Hematopoietic multipotent progenitor cell treated with erythropoietin and hydrocortisone succinate and interleukin-3 and kit ligand, for 17 days (in vitro differentiated cells): ENCODE measurements at places on chromosomes 4 and X.
A peak's percentile ranks its signal among the peaks of the same experiment; 100 is the strongest.

GRCh38 chrX:134013092-134013497, 27.7 kb upstream of the GPC3 start:
- no peak for DNase-seq

DNA sequence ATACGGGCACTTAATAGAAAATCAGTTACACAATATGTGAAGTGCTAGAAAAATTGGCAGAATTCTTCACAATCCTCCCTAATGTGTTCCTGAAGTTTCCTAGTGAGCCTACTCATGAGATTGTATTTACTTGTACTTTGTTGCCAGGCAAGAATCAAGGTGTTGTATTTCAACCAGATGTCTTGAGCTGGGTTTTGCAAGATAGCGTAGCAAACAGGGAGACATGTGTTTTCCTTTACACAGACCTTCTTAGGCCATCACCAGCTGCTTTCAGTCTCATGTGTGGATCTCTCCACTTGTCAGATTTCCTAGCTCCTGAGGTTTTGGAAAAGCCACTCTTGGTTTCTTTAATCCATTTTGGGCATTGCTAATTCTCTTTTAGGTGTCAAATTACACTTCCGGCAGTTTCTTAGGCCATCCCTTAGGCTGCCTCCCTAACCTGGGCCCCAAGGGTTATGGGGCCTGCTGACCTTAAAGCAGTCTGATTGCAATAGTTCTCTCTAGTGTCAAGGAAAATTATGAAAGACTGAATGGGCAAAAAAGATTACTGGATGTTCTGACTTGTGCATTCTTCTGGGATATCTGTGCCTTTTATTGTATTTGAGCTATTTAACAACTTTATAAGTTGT, 12.2 kb upstream of the EDA start:
- no peak for DNase-seq

DNA sequence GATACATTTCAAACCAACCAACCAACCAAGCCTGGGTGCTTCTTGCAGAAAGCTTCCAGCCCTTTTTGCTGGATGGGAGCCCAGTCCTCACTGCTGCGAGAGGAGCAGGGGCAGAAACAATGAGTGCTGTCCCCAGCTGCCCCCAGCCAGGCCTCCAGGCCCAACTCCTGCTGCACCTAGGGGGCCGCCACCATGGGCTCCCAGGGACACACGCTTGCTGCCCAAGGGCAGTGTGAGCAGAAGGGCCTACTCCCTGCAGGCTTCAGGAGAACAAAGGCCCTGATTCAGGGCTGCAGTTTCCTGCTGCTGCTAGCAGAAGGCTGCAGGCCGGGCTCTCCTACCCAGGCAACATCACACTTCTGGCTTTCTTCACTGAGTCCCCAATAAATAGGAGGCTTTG, 37.7 kb upstream of the ENPP6 start:
- DNase-seq, result no peak

GRCh38 chr4:26030260-26030667, 116.2 kb downstream of the SMIM20 start:
- no peak for DNase-seq

GRCh38 chr4:98645527-98645926, 12.9 kb downstream of the TSPAN5 start:
- DNase-seq, result no peak

- DNase-seq, result no peak
These were observed 17.7 kb downstream of the UBE2D3 start for GRCh38 chr4:102809691-102810090.

- DNase-seq, result no peak
These were observed 111.7 kb upstream of the TAPT1 start for GRCh38 chr4:16337936-16338335.

DNA sequence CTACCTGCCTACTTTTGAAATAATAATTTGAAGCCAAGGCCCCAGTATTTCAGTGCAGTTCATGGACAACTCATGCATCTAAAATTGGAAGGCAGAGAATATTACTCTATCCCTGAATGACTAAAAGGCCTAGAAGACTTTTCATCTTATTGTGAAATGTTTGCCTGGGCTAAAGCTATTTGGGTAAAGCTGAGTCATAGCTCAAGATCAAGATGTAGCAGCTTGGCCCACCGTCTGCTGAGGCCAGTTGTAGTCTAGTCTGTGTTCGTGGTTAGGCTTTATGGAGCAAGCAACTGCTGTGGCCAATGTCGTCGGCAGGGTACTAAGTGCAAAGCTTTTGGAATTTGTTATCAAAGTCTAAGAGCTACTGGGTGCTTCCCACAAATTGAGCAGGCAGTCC, 929.1 kb downstream of the RAB28 start:
- DNase-seq, result no peak

DNA sequence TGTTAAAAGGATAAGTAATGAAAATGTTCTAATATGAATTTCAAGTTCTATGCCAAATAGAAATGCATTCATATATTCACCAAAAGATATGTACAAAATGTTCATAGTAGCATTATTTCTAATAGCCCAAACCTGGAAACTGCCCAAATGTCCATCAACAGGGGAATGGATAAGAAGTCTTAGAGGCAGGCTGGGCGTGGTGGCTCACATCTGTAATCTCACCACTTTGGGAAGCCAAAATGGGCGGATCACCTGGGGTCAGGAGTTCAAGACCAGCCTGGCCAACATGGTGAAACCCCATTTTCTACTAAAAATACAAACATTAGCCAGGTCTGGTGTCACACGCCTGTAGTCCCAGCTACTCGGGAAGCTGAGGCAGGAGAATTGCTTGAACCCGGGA, 2.3 kb upstream of the HPRT1 start:
- peak; percentile 6 for DNase-seq

- DNase-seq, result no peak
These were observed 31.0 kb downstream of the TMSB4X start for GRCh38 chrX:13005661-13006473.

GRCh38 chr4:145546175-145546915, 64.7 kb downstream of the SMAD1 start:
- no peak for DNase-seq

DNA sequence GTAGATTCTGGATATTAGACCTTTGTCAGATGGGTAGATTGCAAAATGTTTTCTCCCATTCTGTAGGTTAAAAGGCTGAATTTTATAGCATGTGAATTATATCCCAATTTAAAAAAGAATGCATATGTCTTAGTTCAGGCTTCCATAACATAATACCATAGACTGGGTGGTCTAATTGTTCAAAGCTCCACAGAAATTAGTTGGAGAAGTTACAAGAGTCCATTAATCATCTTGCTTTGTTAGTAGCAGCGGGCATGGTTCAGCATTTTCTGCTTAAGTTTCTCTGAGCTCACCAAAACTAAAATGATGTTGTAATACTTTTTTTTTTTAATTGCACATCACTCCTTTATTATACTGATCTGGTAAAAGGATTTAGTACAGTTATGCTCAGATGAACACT, 1.8 kb downstream of the PGAM4 start:
- no peak for DNase-seq

DNA sequence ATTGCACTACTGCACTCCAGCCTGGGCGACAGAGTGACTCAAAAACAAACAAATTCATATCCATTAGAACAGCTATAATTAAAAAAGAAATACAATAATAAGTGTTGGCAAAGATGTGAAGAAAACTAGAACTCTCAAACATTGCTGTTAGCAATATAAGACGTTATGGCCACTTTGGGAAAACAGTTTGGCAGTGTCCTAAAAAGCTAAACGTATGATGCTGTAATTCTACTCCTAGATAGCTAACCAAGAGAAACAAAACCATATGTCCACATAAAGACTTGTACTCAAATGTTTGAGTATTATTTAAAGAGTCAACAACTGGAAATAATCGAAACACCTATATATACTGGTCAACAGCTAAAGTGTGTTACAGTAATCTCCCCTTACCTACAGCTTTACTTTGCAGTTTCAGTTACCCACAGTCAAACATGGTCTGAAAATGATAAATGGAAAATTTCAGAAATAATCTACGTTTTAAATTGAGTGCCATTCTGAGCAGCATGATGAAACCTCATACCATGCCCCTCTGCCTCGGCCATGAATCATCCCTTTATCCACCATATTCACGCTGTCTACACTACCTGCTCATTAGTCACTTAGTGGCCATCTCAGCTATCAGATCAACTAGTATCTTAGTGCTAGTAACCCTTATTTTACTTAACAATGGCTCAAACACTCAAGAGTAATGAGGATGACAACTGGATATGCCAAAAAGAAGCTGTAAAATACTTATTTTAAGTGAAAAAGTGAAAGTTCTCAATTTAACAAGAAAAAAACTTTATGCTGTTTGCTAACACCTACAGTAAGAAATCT, 4.9 kb downstream of the ELF2 start:
- no peak for DNase-seq

- DNase-seq, result no peak
These were observed 201.0 kb downstream of the SPRY1 start for GRCh38 chr4:123597586-123597985.

DNA sequence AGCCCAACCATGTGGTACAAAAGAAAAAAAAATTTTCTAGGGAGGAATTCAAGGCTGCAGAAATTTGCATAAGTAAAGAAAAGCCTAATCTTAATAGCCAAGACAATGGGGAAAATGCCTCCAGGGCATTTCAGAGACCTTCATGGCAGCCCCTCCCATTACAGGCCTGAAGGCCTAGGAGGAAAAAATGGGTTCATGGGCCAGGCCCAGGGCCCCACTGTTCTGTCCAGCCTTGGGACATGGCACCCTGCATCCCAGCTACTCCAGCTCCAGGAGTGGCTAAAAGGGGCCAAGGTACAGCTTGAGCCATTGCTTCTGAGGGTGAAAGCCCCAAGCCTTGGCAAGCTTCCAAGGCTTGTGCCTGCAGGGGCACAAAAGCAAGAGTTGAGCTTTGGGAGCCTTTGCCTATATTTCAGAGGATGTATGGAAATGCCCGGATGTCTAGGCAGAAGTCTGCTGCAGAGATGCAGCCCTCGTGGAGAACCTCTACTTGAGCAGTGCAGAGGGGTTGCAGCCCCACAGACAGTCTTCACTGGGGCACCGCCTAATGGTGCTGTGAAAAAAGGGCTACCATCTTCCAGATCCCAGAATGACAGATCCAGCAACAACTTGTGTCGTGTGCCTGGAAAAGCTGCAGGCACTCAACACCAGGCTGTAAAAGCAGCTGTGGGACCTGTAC, 111.0 kb downstream of the ANXA10 start:
- no peak for DNase-seq

- no peak for DNase-seq
These were observed 201.1 kb downstream of the AFAP1 start for GRCh38 chr4:7738458-7739076.

- DNase-seq, result no peak
These were observed 94.8 kb upstream of the ADAMTS3 start for GRCh38 chr4:72663828-72664227.

GRCh38 chrX:111164728-111165127, 68.7 kb downstream of the PAK3 start:
- DNase-seq, result no peak

- no peak for DNase-seq
These were observed 434.9 kb downstream of the PDGFC start for GRCh38 chr4:156536661-156537060.

- no peak for DNase-seq
These were observed 154.5 kb downstream of the GASK1B start for GRCh38 chr4:158018221-158018830.

- no peak for DNase-seq
These were observed 1.8 kb downstream of the ARHGEF6 start for GRCh38 chrX:136778916-136779315.

DNA sequence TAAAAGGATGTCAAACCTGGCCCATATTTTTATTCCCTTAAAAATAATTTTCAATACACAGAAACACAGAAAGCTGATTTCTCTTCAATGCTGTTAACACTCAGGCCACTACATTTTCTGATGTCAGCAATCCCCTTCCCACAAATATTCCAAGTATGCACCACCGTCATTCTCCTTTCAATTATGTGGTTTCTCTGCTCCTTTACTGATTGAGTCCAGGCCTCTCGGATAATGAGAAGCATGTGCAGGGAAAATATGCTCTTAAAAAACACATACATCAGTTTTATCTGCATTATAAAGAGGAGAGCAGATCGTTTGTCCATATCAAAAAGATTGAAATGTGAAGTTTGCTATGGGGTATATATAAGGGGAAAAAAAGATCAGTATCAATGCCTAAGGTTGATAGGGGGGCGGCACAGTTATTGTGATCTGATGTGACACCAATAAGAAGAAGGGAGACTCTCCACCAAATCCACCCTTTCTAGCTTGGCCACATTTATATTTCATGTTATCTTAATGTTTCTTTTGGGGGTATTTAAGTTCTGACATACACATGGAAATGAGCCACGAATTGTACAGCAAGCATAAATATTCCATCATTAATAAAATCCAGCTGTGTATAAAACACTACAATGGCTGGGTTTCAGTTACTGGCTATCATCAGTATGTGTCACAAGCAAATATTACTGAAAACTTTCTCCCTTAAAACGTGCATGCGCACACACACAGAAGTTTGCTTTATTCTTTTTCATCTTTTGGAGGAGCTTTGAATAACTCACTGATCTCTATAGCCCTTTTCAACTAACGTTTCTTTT, 6.4 kb downstream of the AMOT start:
- DNase-seq, result no peak

DNA sequence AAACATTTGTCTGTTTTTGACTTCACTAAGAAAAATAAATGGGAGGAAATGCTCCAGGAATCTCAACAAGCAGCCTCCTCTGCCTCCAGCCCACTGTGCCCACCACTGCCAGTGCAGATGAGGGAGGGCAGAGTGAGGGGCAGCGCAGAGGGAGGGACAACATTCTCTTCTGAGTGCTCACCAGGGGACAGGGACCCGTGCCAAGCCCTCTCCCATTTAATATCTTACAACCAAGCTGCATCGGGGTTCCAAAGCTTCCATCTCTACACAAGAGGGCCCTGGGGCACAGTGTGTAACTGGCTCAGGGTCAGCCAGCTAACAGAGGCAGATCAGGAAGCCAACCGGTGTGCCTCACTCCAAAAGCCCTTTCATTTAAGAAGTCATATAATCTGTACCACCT, 120.4 kb downstream of the NSUN7 start:
- DNase-seq, result no peak

GRCh38 chr4:10346023-10346422, 111.2 kb downstream of the ZNF518B start:
- DNase-seq, result no peak

DNA sequence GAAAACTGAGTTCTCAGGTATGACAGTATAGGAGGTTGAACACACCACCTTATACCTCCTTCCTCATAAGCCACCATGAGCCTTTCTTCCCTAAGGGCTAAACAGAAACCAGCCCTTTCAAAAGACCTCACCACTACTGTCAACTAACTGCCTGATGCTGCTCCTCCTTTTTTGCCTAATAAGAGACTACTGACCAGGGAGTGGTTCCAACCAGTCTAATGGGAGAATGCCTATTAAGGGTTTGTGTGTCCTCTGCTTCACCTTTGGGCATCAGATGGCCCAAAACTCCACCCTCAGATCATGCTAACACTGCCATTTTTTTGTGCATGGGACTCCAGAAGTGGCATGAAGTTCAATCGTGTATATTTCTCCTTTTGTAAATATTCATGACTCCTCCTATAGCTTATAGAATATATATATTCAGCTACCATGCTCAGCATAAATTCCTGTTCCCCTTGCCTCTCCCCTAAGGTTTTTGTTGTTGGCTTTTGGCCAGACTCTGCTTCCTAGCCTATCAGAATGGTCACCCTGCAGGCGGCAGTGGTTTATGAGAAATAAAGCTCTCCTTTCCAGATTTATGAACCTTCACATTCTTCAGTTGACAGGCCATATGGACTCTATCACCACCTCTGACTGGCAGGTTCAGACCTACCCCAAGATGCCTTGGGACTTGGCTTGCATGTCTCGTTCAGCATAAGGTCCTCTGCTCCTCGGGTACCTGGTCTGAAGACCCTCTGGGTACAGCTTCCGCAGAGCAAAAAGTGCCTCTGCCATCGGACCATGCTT, 28.2 kb downstream of the FGFBP1 start:
- no peak for DNase-seq

GRCh38 chrX:114717921-114718320, 134.0 kb downstream of the HTR2C start:
- no peak for DNase-seq
